NB4 (cell line): ENCODE measurements at places on chromosomes 12 and 14.
A peak's percentile ranks its signal among the peaks of the same experiment; 100 is the strongest.

DNA sequence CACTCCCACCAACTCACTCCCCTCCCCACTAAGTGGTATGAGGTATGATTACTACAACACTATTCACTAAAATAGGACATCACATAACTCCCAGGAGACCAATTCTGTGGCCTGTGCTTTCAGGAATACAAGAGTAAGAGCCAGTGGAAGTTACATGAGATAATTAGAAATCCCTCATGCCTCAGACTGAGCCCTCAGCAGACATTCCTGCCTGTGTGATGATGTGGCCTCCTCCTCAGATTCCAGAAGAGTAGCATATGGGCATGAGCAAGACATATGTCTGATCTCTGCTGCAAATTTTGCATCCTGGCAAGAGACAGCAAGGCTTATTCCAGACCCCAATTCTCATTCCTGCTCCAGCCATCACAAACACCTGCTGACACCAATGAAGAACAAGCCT is 46.0 kb upstream of the BMP4 start:
- DNase-seq: no peak

DNA sequence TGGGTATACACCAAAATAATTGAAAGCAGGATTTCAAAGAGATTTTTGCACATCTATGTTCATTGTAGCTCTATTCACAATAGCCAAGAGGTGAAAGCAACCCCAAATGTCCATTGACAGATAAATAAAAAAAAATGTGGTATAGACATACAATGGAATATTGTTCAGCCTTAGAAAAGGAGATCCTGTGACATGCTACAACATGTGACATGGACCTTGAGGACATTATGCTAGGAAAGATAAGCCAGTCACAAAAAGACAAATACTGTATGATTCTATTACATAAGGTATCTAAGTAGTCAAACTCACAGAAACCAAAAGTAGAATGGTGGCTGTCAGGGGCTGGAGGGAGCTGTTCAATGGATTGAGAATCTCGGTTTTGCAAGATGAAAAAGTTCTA is 12.1 kb downstream of the GPRC5D start:
- no peak for DNase-seq

DNA sequence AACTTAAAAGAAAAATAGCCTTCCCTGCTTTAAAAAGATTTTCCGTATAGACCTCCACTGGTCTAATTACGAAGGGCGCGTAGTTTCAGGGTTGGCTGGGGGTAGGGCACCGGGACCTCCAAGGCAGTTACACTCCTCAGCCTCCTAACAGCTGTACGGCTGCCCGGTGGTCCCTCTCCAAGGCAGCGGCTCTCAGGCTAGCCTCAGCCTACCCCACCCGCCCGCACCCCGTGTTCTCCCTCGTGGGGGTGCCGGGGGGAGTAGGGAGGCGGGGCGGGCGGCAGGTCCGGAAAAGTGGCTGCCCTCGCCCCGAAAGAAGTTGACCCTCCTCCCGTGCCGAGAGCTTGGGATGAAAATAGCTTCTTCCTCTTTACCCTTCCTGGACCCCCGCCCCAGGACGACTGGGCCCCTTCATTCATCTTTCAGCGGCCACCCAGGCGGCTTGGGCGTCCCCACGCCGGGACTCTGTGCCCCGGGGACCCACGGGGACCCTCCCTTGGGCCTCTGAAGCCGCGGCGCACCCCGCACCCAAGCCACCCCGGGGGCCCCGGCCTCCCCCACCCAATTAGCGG is 991 bp upstream of the RCOR1 start:
- no peak for DNase-seq

DNA sequence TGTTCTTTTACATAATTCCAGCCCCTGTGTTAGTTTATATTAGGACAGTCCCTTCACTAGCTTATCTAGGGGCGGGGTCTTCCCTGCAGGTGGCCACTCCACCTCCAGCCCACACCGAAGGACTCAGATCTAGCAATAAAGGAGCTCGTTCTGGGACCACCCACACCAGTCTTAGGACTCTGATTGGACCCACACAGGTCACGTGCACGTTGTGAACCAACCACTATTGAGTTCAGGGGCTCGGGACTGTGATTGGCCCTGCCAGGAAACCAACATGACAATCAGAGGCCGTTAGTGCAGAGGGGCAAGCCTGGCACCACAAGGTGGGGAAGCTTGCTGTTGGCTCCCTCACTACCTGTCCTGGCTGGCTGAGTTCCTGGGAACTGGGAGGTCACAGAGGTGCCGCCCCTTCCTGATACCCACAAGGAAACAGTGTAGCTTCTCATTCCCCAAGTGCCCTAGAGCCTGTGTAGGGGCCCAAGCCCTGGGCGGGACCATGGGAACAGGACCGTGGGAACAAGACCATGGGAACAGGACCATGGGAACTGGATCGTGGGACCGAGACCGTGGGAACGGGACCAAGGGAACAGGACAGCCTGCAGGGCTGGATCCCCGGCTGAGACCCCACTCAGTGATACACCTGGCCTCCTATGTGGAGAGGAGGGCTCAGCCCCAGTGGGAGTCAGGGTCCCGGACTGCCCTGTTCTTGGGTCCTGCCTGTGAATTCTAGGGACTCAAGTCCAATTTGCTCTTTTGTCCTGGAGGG is 297.8 kb downstream of the ADGRD1 start:
- DNase-seq: no peak

DNA sequence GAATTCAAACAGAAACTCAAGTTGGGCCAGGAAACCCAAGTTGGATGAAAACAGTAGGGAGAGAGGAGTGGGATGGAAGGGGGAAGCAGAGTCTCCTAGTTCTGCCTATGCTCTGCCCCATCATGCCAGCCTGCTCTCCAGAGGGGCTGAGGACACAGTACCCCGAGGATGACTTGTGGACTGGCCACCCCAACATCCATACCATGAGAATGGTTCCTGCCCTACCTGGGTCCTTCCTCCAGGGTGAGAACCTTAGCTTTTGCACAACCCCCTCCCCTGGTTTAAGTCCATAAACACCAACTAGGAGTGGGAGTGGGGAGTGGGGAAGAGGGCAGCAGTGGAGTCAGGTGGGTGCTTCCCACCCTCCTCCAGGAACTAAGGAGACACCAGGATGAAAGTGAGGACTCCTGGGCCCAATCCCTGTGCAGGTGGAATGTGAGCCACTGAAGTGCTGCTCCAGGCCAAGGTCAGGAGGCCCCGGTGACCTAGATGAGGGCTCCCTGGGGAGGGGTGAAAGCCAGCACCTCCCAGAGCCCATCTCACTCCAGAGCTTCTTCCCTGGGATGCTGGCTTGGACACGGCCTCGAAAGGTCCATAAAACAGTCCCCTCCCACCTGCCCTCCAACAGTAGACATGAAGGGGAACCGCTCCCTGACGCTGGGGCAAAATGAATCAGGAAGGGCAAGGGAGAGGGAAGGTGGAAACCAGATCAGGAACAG is 6.6 kb downstream of the ZNF385A start:
- no peak for DNase-seq

DNA sequence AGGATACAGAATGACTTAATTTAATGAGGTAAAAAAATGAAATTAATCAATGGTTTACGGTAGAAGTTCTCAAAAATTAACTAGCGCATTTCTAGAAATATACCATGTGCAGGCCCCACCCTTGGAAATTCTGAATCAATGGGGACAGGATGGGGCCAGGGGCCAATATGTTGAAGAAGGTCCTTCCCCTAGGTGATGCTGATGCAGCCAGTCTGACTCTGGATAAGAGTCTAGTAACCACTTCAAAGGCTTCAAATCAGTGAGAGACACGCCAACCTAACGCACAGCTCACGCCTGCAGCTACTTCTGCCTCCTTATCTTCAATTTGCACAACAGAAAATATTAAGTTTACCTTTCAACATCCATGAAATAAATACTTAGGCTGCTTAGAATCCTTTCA is 14.9 kb downstream of the GIT2 start:
- no peak for DNase-seq

DNA sequence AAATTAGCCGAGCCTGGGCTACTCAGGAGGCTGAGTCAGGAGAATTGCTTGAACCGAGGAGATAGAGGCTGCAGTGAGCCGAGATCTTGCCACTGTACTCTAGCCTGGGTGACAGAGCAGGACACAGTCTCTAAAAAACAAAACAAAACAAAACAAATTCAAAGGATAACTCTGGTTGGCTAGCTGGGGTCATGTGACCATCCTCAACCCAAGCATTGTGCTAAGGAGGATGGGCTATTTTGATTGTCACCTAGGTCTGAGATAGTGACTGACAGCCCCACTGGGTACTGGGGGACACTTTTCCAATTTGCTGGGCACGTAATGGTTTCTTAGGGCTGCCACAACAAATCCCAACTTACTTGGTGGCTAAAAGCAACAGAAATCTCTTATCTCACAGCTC is 11.9 kb downstream of the DGLUCY start:
- DNase-seq: no peak

- DNase-seq: peak; percentile 88
Observed at GRCh38 chr14:93103392-93104080, 12.2 kb downstream of the ITPK1 start.

GRCh38 chr12:117733549-117733805 is 235.3 kb downstream of the KSR2 start:
- no peak for DNase-seq

GRCh38 chr12:106131676-106132075 is 7.1 kb downstream of the NUAK1 start:
- no peak for DNase-seq

DNA sequence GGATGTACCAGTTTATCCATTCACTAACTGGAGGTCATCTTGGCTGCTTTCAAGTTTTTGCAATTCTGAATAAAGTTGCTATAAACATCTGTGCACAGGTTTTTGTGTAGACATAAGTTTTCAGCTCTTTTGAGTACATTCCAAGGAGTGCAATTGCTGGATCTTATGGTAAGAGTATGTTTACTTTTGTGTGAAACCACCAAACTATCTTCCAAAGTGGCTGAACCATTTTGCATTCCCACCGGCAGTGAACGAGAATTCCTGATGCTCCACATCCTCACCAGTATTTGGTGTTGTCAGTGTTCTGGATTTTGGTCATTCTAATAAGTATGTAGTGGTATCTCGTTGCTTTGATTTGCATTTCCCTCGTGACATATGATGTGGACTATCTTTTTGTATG is 150.5 kb upstream of the BCL2L14 start:
- no peak for DNase-seq

- DNase-seq: no peak
Observed at GRCh38 chr12:120784804-120785203, 59.2 kb downstream of the ACADS start.

- no peak for DNase-seq
Observed at GRCh38 chr12:124369827-124370378, 75.0 kb downstream of the RFLNA start.

- no peak for DNase-seq
Observed at GRCh38 chr14:63725786-63726460, 1.9 kb downstream of the SGPP1 start.

DNA sequence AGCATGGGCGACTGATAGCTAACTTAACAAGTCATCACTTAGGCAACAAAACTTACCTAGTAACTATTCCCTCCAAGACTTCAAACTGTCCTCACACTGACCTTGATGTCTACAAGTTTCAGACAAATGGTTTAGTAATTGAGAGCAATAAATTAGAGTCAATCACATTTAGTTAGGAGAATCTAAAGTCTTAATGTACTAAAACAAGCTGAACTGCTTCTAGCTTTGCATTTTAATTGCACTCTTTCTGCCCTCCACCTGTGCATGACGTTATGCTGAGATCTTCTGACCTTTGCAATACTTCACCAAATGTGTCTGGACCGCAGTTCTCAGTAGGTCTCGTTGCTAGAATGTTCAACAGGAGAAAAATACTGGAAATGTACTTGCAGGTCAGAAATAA is 158.0 kb downstream of the PIK3C2G start:
- no peak for DNase-seq

GRCh38 chr12:47120736-47121135 is 41.0 kb upstream of the AMIGO2 start:
- no peak for DNase-seq

GRCh38 chr12:130429656-130430505 is 92.2 kb downstream of the PIWIL1 start:
- no peak for DNase-seq

DNA sequence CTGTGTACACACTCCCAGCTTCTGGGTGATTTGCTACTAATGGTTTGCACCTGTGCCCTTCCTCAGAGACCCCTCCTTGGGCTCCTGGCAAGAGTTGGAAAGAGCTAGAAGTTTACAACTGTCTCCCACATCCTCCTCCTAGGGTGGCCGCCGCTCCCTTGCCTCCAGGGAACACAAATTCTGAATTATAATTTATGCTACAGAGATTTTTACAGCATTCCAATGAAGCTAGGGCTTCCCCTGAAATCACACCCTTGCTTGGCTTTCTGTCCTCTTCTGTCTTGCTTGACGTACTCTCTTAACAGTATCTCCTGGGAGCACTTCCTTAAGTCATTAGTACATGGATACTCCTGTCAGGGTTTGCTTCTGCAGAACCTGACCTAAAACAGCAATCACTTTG is 180.2 kb downstream of the KCNA5 start:
- no peak for DNase-seq

DNA sequence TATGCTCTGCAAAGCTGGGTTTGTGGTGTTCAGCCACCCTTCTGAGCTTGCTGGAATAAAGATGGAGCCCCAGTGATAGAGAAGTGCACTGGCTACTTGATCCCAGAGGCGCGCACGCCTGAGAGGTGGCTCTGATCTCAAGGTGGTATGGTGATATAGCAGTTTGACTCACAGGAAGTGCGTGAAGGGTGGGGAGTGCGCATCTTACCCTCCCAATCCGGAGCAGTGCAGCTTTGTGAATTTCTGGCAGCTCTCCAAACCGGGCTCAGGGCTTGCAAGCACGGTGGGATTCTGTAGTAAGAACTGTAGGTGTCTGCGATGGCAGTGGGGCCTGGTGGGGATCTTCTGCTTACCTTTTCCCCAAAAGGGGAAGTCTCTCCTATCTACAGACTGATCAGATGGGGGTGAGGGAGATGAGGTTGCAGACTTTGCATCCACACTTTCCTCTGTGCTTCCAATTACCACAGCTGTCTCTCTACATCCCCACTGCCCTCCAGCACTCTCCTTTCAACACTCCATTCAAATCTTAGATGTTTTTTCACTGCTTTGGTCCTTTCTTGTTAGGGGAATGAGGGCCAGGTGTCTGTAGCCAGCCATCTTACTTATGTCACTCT is 197.4 kb upstream of the SLC38A2 start:
- DNase-seq: no peak

DNA sequence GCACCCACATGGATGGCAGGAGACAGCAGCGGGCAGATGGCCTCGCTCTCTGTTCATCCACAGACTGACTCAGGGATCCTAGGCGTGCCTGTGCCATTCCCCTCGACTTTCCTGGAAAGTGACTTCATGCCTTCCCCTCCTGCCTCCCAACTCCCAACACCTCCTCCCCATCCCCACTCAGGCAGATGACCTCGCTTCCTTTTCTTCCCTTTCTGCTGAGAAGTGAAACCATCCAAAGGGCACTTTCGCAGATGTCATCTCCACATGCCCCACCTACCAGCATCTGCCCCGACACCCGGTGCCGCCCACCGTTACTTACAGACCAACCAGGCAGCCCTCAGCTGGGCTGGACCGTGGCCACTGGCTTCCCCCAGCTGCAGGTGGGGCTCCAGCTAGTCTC is 29.6 kb downstream of the BEGAIN start:
- DNase-seq: no peak
